Vagina (tissue), 2 donors: ENCODE measurements at places on chromosomes 6 and 20. TPM values are rescaled to one million over a fixed set of nuclear protein-coding genes. Genes with fewer than 3 reads are reported as not detected.

- no peak overlapping the region for H3K27ac ChIP-seq
- H3K36me3 ChIP-seq: no peaks in the 10 kb centered on the region
- H3K4me1 ChIP-seq: no peaks in the 10 kb centered on the region
- H3K4me3 ChIP-seq: no peak overlapping the region
- H3K27me3 ChIP-seq: no peaks in the 10 kb centered on the region
Measured at GRCh38 chr6:124974771-124975377, 12.6 kb downstream of the RNF217 start.

DNA sequence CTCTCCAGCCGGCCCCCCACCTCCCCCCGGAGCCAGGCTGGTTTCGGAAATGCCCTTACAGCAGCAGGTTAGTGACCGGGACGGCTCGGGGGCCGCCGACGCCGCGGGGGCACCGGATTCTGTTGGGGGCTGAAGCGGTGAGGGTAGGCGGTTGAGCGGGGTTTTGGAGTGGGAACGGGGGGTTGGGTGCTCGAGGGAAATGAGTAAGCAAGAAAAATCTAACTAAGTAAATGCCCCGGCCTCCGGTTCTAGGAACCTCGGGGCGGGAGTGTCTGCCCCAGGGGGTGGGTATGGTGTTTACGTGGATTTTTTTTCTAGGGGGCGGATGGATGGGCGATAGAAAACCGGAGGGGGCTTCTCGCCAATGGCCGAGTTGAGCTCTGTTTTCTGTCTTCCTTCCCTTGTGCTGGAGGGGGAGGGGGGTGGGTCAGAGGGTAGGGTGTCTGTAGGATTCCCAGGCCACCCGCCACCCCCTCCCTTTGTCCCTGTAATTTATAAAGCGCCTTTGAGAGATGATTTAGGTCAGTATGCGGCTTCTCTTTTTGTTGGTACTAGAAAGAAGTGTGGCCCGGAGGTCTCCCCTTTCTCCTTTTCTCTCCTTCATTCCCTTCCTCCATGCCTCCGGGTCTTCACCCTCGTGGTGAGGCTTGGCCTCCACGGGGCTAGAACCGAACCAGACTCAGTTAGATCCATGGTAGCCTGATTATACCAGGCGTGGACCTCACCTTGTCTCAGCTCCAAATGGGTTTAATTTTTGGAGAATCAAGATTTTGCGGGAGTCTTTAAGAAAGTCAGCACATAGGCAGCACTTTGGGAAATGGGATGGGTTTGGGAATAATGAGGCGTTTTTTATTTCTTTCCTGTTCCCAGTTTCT, 2.3 kb downstream of the E2F3 start:
- no peak for DNase-seq
- peak overlapping the region; percentile 88 for H3K27ac ChIP-seq
- H3K4me3 ChIP-seq: peak overlapping the region; percentile 90
- H3K4me1 ChIP-seq: peaks cover 12% of the 10 kb centered on the region
- no peaks in the 10 kb centered on the region for H3K36me3 ChIP-seq

DNA sequence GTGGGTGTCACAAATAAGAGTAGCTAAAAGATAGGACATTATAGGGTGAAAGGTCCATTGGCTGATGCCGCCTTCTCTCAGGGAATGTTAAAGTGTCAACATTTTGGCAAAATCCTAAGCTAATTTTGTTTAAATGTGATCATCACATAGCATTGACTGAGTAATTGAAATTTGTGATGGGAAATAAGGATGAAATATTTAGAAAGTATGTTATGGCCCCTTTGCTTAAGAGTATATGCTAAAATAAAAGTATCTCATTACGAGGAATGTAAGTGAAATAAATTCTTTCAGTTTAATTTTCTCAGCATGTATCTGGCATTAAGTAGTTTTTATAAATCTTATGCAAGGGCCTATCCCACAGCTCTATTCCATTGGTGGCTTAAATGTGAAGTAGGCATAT, 229.2 kb downstream of the PRL start:
- H3K36me3 ChIP-seq: no peaks in the 10 kb centered on the region
- DNase-seq: no peak
- H3K4me1 ChIP-seq: peaks cover 43% of the 10 kb centered on the region
- no peak overlapping the region for H3K4me3 ChIP-seq

- no peaks in the 10 kb centered on the region for H3K27me3 ChIP-seq
- no peak overlapping the region for H3K4me3 ChIP-seq
- no peaks in the 10 kb centered on the region for H3K4me1 ChIP-seq
- no peak for DNase-seq
Measured at GRCh38 chr20:10376270-10377075, 57.5 kb downstream of the MKKS start.

GJA10 gene
- not detected for total RNA-seq

RAET1L gene
- total RNA-seq: 8.3 TPM

LTA gene
- not detected for total RNA-seq
